Epithelial cell of esophagus (primary cell): ENCODE measurements at places on chromosomes 12 and 14.
A peak's percentile ranks its signal among the peaks of the same experiment; 100 is the strongest.

- no peak for DNase-seq
Observed at GRCh38 chr12:16112612-16113560, 164.6 kb downstream of the SLC15A5 start.

DNA sequence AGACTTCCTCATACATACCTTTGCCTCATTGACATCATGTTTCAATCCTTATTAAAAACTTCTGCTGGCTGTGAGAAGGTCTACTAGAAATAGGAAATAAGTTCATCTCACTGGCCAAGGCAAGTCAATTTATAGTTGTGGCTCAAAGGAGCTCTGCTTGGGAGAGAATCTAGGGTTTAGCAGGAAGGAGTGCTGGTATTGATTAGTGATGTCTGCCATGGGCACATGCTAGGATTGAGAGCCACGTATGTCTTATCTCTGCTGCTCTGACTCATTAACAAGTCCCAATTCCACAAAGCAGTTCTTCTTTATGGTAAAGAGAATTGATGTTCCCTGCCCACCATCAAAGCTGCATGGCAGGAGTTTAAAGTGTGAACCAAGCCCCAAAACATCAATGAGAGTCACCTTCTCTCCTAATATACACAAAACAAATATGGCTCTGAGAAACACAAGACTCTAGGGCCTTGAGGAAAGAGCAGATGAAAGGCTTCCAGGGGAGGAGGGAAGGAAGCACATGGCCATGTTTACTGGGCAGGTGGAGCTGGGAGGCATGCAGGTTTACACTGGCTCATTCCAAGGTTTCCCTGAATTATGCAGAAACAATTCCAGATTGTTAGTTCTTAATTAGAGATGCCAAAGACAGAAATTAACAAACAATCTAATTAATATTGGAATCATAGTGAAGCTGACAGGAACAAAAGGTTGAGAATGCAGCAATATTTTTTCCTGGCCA, 931.9 kb upstream of the TMEM132C start:
- no peak for DNase-seq

DNA sequence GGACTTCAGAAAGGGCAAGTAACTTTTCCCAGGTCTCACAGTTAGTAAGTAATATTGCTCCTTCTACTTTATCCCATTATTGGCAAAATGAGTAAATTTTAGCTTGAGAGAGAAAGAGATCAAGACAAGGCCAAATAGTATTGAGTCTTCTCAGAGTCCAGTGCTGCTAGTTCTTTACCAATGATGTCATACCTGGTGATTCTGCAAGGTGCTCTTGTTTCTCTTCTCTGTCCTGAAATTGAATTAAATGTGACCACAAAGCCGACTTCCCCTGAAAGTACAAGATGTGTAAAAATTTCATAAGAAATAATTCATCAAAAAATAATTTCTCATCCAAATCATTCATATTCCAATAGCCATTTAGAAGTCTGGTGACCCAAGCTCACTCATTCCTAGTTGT, 97.5 kb upstream of the SINHCAF start:
- no peak for DNase-seq

GRCh38 chr12:89770391-89770790, 61.8 kb upstream of the ATP2B1 start:
- DNase-seq = no peak

DNA sequence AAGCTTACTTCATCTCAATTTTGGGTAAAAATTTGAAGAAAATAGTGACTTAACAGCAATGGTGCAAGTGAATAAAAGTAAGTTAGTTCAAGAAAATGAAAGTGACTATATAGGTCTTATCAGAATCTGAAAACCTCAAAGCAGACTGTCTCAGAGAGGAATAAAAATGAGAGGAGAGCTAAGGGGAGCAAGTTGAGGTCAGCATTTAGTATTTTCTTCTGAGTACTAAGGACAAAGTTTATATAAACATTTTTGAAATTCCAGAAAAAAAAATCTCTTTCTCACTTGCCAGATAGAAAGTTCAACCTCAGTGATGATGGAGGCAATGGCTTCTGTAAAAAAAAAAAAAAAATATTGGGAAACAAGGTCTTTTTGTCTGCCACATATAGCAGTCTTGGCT, 414.1 kb downstream of the NPAS3 start:
- no peak for DNase-seq

- no peak for DNase-seq
Observed at GRCh38 chr12:120138366-120138765, 21.8 kb upstream of the RAB35 start.

DNA sequence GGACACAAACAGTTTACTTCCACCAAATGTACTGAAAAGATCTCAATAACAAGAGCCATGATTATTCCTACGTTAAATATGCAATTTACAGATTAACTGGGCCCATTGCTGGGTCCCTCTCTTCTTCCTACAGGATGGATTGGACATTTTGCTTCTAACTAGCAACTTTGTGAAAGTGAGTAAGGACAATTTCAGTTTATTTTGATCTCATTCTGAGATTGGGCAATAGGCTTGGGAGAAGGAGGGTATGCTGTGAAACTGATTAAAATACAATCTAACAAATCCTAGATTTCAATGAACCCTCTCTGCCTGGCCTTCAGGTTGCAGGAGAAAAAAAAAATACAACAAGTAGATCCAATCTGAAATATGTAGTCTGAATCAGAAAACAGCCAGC, 121.5 kb downstream of the PRKD1 start:
- no peak for DNase-seq

DNA sequence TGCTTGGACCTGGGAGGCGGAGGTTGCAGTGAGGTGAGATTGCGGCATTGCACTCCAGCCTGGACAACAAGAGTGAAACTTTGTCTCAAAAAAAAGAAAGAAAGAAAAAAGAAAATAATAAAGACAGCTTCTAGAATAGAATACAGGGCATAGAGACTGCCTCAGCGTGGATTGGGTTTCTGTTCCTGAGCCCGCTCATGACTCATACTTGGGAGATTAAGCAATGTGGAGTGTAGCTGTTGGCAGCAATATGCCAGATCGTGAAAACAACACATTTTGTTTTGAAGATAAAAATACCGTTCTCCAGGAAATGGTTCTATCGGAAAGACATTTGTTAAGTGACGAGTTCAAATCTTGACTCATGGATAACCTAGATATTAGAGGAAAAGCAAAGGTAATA, 67.2 kb downstream of the GLT1D1 start:
- DNase-seq = peak; percentile 29

DNA sequence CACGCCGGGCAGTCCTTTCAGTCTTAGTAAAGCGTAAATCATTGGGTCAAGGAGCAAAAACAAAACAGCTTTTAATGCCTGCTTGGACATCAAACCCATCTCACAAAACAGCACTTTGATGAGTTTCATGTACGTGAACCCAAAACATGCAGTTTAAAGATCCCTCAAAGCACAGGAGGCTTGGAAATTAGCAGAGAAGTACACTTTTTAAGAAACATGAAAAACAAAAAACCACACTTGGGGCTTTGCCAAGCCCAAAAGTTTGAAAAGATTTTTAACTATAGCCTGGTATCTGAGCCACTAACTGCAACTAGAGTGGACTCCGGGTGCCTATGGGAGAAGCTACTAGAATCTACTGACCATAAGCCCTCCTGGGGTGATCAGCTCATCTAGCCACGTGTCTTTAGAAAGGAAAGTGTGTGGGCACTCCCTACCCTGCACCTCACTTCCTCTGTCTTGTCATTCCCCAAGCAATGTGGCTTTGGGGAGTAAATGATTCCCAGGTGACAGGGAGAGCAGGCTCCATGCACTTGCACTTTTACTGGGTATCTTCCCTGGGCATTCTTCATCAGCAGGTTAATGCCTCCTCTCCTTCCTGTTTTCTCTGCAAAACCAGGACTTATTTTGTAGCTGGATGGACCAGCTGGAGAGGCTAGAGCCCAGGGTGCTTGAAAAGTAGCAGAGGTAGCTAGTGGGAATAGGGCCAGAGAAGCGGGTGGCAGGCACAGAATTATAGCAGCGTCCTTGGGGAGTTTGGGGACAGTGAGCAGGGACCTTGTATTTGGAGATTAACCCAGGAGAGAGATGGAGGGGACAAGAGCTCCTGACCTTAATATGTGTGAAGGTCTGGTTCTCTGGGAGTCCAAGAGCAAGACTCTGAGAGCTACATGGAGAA, 339.3 kb downstream of the BCL11B start:
- DNase-seq = no peak

DNA sequence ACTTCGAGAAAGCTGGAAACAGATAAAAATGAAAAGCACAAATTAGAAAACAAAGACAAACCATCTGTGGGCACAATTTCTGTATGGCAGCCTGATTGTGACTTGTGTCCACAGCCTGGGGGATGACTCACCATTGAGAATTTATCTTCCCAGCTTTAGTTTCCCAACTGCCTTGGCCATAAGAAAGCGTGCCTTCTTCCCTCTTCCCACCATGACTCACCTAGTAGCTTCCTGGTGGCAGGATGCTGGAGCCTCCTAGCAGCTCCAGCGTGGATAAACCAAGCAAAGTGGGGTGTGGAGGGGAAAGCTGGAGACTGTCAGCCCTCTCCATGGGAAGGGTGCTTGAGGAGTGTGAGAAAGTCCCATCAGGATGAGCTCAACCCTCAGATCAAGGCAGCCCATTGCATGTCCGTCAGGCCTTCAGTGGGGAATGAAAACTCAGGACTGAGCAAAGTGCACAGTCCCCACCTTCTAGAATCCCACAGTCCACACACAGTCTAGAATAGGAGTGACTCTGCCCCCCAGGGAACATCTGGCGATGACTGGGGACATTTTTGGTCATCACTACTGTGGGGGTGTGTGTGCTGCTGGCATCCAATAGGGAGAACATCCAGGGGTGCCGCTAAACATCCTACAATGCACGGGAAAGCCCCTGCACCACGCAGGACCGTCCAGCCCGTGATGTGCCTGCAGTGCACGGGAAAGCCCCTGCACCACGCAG, 22.4 kb upstream of the SERPINA6 start:
- DNase-seq = peak; percentile 95

GRCh38 chr12:88725592-88726143, 145.4 kb upstream of the KITLG start:
- DNase-seq = no peak

- DNase-seq = no peak
Observed at GRCh38 chr12:107624493-107624892, 61.1 kb upstream of the PWP1 start.

- DNase-seq = peak; percentile 44
Observed at GRCh38 chr14:68711561-68712309, 81.1 kb downstream of the ZFP36L1 start.

DNA sequence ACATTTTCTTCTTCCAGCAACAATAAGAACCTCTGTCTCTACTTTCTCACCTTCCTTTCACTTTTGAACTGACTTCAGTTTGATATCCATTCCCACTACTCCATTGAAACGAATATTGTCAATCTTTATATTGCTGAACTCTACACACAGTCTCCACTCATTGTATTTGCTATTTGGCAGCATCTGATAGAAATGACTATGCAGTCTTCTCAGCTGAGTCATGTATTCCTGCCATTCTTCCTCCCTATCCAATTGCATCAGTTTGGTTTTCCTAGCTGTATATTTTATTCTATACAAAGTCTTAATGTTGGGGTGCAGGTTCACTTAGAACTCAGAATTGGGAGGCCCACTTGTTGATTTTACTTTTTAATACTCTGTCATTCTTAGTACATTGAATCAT, 107.5 kb upstream of the CPNE8 start:
- DNase-seq = peak; percentile 43

DNA sequence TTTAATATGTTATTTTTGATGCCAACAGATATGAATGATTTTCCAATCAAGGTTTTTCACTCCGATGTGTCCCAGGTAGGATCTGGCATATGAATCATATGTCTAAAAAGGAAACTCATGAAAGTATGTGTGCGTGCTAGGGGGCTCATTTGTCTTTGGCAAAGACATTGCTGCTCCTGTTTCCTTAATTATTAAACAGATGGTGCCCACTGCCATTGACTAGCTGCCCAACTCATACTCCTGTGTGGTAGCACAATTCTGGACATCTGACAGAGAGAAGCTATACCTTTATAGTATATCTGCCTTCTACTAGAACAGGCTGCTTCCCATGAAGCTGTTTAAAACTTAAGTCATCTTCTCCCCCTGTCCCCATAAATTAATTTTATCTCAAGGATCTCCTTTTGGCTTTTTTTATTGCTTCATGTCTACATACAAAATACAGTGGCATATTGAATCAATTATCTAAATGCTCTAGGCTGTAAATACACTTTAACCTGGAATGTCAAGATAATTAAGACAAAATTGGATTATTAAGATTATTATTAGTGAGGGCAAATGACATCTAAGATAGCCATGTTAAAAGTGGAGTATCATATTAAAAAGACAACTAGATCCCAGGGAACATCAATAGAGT, 1.4 kb upstream of the PDE3A start:
- no peak for DNase-seq

- no peak for DNase-seq
Observed at GRCh38 chr12:3740480-3741231, 12.3 kb downstream of the CRACR2A start.

- DNase-seq = peak; percentile 35
Observed at GRCh38 chr12:58532855-58533608, 387.3 kb downstream of the LRIG3 start.

DNA sequence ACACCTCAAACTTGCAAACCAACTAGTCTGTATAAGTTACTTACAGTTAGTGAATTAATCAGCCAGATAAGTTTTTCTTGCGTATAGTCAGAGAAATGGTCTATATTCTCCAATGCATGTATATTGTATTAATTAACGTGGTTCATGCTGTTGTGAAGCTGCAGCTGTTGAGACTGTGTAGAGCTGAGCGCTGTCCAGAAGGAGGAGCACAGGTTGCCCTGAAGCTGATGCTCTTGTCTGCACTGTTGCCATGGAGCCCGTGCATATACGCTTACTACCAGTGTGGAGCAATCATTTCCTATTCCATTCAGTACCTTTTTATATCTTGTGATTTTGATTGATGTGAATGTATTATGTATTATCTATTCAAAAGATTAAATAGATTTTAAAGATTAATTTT, 74.3 kb upstream of the ARID2 start:
- peak; percentile 71 for DNase-seq

- peak; percentile 87 for DNase-seq
Observed at GRCh38 chr12:45644541-45644940, 85.0 kb upstream of the ARID2 start.

DNA sequence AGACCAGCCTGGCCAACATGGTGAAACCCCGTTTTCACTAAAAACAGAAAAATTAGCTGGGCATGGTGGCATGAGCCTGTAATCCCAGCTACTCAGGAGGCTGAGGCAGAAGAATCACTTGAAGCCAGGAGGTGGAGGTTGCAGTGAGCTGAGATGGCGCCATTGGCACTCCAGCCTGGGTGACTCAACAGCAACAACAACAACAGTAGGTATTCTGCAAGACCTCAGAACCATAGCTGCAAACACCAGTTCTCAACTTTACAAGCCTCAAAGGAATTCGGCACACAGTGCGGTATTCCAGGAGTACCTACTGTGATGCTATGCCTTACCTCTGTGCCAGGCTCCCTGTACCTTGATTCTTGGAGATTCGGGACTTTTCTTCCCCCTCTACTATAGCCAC, 15.8 kb downstream of the FOXN3 start:
- DNase-seq = peak; percentile 46

GRCh38 chr14:71555654-71556559, 376.3 kb upstream of the RGS6 start:
- DNase-seq = peak; percentile 76
